Sigmoid colon (tissue), 7 donors: ENCODE measurements at places on chromosomes 13 and 19. TPM values are rescaled to one million over a fixed set of nuclear protein-coding genes. Genes with fewer than 3 reads are reported as not detected.

DNA sequence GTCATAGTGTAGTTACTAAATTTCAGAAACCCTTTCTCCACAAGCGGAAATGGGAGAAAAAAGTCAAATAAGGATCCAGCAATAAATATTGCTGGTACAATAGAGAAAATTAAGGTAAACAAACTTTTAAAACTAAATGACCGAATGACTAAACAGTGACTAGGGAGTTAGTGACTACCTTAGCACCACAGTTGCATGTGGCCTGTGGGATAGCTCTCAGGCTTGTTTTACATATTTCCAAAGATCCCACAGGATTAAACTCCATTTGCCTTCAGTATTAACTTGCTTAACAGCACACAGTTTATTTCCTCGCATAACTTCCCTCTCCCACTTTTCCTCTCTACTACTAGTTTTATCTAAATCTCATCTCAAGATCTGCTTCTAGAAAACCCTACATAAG, 824.3 kb upstream of the KLHL1 start:
- DNase-seq = no peak

DNA sequence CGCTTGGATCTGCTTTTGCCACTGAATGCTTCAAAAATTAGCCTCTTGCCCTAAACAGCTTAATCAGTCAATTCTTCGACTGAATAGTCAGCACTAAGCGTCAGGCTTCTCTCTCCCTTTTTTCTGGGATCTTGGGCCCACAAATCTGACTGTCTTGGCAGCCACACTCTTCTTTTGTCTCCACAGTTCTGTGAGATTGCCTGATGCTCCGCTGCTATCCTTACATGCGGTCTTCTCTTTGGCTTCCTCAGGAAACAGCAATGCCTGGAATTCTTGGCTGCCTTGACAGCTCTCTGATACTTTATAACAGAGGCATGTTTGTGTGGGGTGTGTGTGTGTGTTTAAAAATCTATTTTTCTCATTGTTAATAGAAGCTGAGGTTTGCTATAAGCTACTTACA, 32.6 kb downstream of the ERCC5 start:
- DNase-seq = no peak

- DNase-seq = no peak
These were observed 23.7 kb downstream of the PCID2 start for GRCh38 chr13:113184568-113185440.

DIAPH3 gene
- total RNA-seq = 1.1 TPM

MAST3 gene
- total RNA-seq = 3.2 TPM

CRLF1 gene
- total RNA-seq = 5.4 TPM

MISP gene
- total RNA-seq = not detected

NCAN gene
- not detected for total RNA-seq
